ENCODE measurements at places on chromosomes 2 and 18.

DNA sequence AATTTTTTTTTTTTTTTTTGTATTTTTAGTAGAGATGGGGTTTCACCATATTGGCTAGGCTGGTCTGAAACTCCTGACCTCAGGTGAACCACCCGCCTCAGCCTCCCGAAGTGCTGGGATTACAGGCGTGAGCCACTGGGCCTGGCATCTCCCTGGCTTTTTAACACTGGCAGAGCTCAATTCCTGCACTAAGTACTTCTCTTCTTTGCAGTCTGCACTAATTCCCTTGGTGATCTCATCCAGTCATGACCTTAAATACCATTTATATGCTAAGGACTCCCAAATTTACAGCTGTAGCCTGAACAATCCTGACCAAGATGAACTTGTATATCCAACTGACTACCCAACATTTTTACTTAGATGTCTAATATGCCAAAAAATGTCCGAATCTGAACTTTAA lies 10.2 kb downstream of the PREPL start:
- peak; percentile 22 for DNase-seq

DNA sequence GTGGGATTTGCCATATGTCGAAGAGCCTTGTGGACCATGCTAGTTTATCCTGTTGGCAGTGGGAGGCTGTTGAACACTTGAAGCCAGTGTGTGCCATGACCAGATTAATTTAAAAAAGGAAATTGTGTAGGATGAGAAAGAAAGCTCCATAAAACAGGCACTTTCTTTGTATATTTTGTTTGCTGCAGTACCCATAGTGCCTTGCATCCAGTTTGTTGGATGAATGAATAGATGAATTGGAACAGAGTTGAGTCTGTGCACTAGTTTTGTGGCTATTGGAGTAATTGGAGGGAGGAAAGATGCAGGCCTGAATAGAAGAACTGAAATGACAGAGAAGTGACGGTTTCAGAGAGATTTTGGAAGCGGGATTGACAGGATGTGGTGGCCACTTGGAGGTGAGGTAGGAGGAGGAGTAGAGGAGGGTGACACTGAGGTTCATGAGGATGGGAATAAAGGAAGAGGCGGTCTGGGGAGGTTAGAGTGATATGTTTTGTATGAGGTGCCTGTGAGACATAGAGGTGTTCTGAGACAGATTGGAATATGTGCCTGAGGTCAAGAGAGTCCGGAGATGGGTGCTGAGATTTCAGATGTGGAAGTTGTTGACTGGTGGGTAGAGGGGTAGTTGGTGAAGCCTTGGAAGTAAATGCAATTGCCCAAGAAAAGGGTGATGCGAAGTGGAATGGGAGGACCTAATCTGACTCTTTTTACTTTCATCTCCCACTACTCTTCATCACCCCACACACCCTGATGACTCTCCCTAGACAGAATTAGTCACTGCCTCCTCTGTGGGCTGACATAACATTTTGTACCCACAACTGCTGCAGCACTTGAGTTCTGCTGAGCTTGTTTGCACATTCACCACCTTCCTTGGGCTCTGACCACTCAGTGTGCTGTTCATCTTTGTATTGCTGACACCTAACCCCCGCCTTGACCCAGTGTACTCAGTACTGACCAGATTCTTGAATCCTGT lies 5.1 kb downstream of the DGUOK start:
- peak; percentile 39 for DNase-seq

DNA sequence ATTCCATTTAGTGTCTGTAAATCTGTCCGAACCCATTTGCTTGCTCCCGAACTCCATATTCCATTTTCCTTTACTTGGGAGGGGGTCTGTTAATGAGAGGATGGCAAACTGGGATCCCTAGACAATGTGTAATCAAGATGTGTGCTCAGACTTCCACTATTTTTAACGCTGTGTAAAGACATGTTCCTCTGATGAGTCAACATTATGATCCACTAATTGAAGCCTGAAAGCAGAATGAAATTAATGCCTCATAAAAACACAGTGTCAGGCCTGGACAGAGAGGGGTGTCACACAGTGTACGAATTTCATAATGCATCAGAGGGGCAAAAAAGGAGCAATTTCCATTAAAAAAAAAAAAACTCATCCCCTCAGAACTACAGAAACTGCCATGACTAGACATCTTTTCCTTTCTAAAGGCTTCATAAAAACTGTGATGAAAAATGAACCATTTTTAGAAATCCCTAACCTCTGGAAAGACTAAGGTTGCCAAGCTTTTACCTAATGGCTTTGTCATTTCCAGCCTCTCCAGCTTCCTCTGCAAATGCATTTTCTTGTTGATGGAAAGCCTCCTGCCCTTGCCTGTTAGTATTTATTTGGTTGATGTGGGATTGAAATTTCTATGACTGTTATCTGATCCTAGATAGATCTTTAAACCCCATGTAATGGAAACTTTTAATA lies 209.2 kb upstream of the DCC start:
- peak; percentile 54 for DNase-seq

- no peak for DNase-seq
Observed at GRCh38 chr2:45761635-45762034, 110.2 kb downstream of the PRKCE start.

All from fibroblast of skin of right quadriceps (primary cell).